Psoas muscle (tissue), 8 donors: ENCODE measurements at places on chromosomes 2 and 18. TPM values are rescaled to one million over a fixed set of nuclear protein-coding genes. Genes with fewer than 3 reads are reported as not detected.
A peak's percentile ranks its signal among the peaks of the same experiment; 100 is the strongest.

Gene IL36G
- not detected for polyA plus RNA-seq

Gene REG3G
- polyA plus RNA-seq, result not detected

Gene SNORC
- polyA plus RNA-seq, result 0.06 TPM

Gene CCDC150
- 0.13 TPM for polyA plus RNA-seq

Gene KCNS3
- polyA plus RNA-seq, result 3.6 TPM

Gene C1GALT1C1L
- polyA plus RNA-seq, result 0.39 TPM

Gene SLC23A3
- polyA plus RNA-seq, result 0.25 TPM

Gene CHPF
- polyA plus RNA-seq, result 13.0 TPM

Gene CLEC4F
- polyA plus RNA-seq, result 0.21 TPM

Gene CREG2
- polyA plus RNA-seq, result 0.07 TPM

Gene KCNK3
- 0.13 TPM for polyA plus RNA-seq

Gene INHBB
- polyA plus RNA-seq, result 7.4 TPM

Gene TMEM200C
- 0.03 TPM for polyA plus RNA-seq

Gene GCKR
- polyA plus RNA-seq, result 1.6 TPM

Gene GRB14
- 0.74 TPM for polyA plus RNA-seq

Gene CNTNAP5
- not detected for polyA plus RNA-seq

Gene HOXD1
- polyA plus RNA-seq, result 0.17 TPM

Gene MRPL30
- 22.8 TPM for polyA plus RNA-seq

Gene NEURL3
- not detected for polyA plus RNA-seq

Gene SCYGR4
- not detected for polyA plus RNA-seq

GRCh38 chr2:113028112-113028511 lies 22.9 kb downstream of the IL36A start:
- no peaks in the 10 kb centered on the region for H3K36me3 ChIP-seq
- H3K4me1 ChIP-seq, result no peaks in the 10 kb centered on the region
- H3K27ac ChIP-seq, result no peak overlapping the region
- no peak overlapping the region for H3K4me3 ChIP-seq

DNA sequence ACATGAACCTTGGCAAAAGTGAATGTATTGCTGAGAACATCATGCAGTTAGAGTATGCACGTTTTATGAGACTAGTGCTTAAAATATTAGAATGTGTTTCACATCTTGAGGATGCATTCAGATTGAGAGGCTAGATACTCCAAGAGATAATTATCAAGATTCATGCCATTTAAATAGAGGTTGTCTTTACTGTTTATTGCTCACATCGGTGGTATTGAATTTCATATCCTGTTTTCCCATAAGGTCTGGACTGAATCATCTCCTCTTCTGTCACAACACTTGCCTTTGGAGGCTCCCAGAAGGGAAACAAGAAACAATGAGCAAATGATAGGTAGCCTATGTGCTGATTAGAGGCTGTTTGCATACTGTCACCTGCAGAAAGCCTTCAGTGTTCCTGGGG lies 83.8 kb downstream of the CLHC1 start:
- DNase-seq, result no peak
- H3K36me3 ChIP-seq, result no peaks in the 10 kb centered on the region
- H3K4me1 ChIP-seq, result no peaks in the 10 kb centered on the region
- H3K4me3 ChIP-seq, result no peak overlapping the region
- H3K27me3 ChIP-seq, result no peaks in the 10 kb centered on the region

DNA sequence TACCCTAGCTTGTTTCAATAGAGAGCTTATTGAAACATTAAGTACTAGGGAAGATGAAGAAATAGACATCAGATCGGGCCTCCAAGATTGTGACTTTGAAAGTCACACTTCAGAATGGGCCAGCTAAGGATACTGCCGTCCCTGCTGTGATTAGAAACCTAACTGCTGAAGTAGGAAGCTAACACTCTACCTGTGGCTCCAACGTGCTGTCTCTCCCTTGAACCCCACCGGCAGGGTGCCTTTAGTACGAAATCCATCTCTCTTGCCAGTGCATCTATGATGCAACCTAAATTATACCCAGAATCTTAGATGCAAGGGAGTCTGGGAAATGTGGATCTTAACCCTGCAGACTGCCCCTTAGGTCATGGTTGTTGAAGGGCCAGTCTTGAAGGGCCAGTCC lies 78.6 kb downstream of the OXER1 start:
- H3K27me3 ChIP-seq, result no peaks in the 10 kb centered on the region
- no peaks in the 10 kb centered on the region for H3K4me1 ChIP-seq
- H3K36me3 ChIP-seq, result no peaks in the 10 kb centered on the region
- H3K4me3 ChIP-seq, result no peak overlapping the region
- no peak for DNase-seq

DNA sequence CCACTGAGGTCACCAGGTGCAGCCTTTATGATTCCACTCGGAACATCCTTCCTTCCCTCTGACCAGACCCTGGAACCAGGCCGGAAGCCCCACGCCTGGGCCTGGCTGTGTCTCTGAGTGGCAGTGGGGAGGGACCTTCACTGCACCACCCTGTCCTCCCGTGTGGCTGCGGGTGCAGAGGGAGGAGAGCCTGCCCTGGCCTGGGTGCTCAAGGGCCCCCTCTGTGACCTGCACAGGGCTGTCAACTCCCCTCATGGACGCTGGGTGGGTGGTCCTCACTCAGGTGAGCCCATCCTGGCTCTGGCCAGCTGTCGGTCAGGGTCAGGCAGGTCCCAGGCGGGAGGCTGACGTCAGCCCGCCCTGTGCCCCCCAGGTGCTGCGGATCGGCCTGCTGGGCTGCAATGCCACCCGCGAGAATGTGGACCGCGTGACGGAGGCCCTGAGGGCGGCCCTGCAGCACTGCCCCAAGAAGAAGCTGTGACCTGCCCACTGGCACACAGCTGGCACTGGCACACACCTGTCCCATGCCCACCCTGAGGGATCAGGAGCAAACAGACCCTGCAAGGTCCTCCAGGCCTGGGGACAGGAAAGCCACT lies 9.8 kb downstream of the AGXT start:
- no peaks in the 10 kb centered on the region for H3K4me1 ChIP-seq
- H3K36me3 ChIP-seq, result no peaks in the 10 kb centered on the region
- no peak overlapping the region for H3K4me3 ChIP-seq
- DNase-seq, result no peak

- no peaks in the 10 kb centered on the region for H3K27me3 ChIP-seq
- no peaks in the 10 kb centered on the region for H3K4me1 ChIP-seq
- DNase-seq, result no peak
- H3K36me3 ChIP-seq, result no peaks in the 10 kb centered on the region
- H3K4me3 ChIP-seq, result no peak overlapping the region
Observed at GRCh38 chr2:228860601-228861285, 410.3 kb downstream of the PID1 start.

- H3K4me1 ChIP-seq, result peaks cover 21% of the 10 kb centered on the region
- no peaks in the 10 kb centered on the region for H3K36me3 ChIP-seq
- H3K27me3 ChIP-seq, result no peaks in the 10 kb centered on the region
Observed at GRCh38 chr2:105442721-105443120, 43.9 kb upstream of the FHL2 start.

GRCh38 chr2:97698530-97698929 lies 14.8 kb upstream of the ZAP70 start:
- H3K27me3 ChIP-seq, result no peaks in the 10 kb centered on the region
- no peaks in the 10 kb centered on the region for H3K36me3 ChIP-seq
- H3K27ac ChIP-seq, result no peak overlapping the region
- H3K4me1 ChIP-seq, result no peaks in the 10 kb centered on the region
- no peak for DNase-seq
- H3K4me3 ChIP-seq, result no peak overlapping the region

- H3K27ac ChIP-seq, result no peak overlapping the region
- H3K36me3 ChIP-seq, result no peaks in the 10 kb centered on the region
Observed at GRCh38 chr2:75792146-75792545, 81.4 kb upstream of the GCFC2 start.

- H3K27ac ChIP-seq, result peak overlapping the region; percentile 95
- H3K4me3 ChIP-seq, result no peak overlapping the region
- no peak for DNase-seq
- no peaks in the 10 kb centered on the region for H3K36me3 ChIP-seq
- H3K4me1 ChIP-seq, result peaks cover 38% of the 10 kb centered on the region
- H3K27me3 ChIP-seq, result no peaks in the 10 kb centered on the region
Observed at GRCh38 chr2:55014962-55015939, 35.0 kb downstream of the RTN4 start.

GRCh38 chr18:12388442-12388841 lies 11.4 kb upstream of the AFG3L2 start:
- no peaks in the 10 kb centered on the region for H3K36me3 ChIP-seq
- H3K4me3 ChIP-seq, result no peak overlapping the region
- H3K4me1 ChIP-seq, result no peaks in the 10 kb centered on the region
- DNase-seq, result no peak
- no peaks in the 10 kb centered on the region for H3K27me3 ChIP-seq

GRCh38 chr2:215845839-215846586 lies 167.3 kb downstream of the MREG start:
- no peaks in the 10 kb centered on the region for H3K27me3 ChIP-seq
- no peak for DNase-seq
- no peak overlapping the region for H3K4me3 ChIP-seq
- no peaks in the 10 kb centered on the region for H3K4me1 ChIP-seq
- no peaks in the 10 kb centered on the region for H3K36me3 ChIP-seq

DNA sequence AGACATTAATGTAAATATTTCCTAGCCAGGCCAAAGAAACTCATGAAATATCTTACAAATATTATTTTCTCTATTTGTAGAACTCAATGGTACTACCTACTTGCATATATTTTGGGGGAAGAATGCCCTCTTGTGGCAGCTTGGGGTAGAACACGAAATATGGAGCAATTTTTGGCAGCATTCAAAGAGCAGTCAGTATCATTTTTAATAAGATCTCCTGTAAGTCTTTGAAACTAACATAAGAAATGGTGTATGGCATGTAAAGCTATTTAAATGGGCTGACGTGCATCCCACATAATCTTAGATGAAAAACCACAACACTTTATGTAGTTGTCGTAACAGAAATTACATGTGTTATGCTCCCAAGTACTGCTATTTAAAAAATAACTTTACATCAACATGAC lies 62.3 kb upstream of the CCDC195 start:
- H3K27me3 ChIP-seq, result no peaks in the 10 kb centered on the region
- H3K27ac ChIP-seq, result no peak overlapping the region
- H3K4me1 ChIP-seq, result no peaks in the 10 kb centered on the region

- peaks cover 3% of the 10 kb centered on the region for H3K27me3 ChIP-seq
- no peak for DNase-seq
- no peaks in the 10 kb centered on the region for H3K36me3 ChIP-seq
- no peak overlapping the region for H3K4me3 ChIP-seq
- no peak overlapping the region for H3K27ac ChIP-seq
Observed at GRCh38 chr2:170434900-170435621, 257.1 kb downstream of the MYO3B start.

- no peak overlapping the region for H3K4me3 ChIP-seq
- no peaks in the 10 kb centered on the region for H3K4me1 ChIP-seq
Observed at GRCh38 chr2:181189951-181190350, 209.5 kb downstream of the UBE2E3 start.

- H3K4me3 ChIP-seq, result no peak overlapping the region
- no peaks in the 10 kb centered on the region for H3K4me1 ChIP-seq
- no peaks in the 10 kb centered on the region for H3K36me3 ChIP-seq
- no peak overlapping the region for H3K27ac ChIP-seq
Observed at GRCh38 chr18:28132084-28132483, 44.8 kb downstream of the CDH2 start.

DNA sequence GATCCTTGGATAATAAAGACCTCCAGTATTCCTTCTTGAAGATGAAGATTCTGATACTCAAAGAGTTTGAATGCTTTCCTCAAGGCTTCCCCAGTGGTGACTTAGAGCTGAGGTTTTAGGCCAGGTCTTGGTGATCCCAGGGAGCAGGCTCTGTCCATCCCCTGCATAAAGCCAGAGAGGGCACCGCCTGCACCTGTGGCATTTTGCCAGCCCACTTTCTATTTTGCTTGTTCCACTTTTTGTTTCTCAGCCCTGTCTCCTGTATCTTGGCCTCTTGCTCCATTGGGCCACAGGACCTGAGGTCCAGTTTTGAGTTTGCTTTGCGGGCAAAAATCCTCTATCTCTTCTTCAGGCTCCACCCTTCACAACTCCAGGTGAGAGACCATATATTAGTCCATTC lies 6.7 kb upstream of the SCYGR1 start:
- DNase-seq, result no peak
- H3K27me3 ChIP-seq, result no peaks in the 10 kb centered on the region
- H3K4me1 ChIP-seq, result no peaks in the 10 kb centered on the region
- no peaks in the 10 kb centered on the region for H3K36me3 ChIP-seq

DNA sequence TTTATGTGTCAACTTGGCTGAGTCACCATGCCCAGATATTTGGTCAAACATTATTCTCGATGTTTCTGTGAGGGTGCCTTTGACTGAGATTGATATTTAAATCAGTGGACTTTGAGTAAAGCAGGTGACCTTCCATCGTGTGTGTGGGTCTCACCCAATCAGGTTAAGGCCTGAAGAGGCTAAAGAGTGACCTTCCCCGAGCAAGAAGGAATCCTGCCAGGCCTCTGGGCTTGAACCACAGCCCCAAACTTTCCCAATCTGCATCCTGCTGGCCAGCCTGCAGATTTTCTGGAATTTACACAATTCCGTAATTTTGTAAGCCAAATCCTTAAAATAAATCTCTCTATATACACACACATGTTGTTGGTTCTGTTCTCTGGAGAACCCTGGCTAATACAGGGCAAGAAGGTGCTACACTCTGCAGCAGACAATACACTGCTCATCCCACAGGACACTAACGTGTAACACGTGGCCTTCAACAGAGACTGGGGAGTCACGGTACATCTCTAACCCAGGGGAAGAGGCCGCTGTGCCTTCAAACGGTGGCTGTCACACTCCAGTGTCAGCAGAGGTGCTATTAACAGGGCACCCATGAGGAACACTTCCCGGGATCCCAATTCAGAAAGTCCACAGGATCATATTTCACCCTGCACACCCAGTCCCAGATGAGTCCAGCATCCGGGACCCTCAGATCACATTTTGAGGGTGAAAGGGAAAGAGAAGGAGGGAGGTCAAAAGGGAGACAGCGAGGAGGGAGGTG lies 113.1 kb upstream of the ID2 start:
- H3K36me3 ChIP-seq, result no peaks in the 10 kb centered on the region
- DNase-seq, result no peak
- H3K27ac ChIP-seq, result no peak overlapping the region
- H3K4me3 ChIP-seq, result no peak overlapping the region

GRCh38 chr18:34965108-34965507 lies 76.1 kb upstream of the MAPRE2 start:
- no peak overlapping the region for H3K4me3 ChIP-seq
- no peak for DNase-seq
- H3K36me3 ChIP-seq, result peaks cover 4% of the 10 kb centered on the region
- peaks cover 29% of the 10 kb centered on the region for H3K4me1 ChIP-seq
- H3K27me3 ChIP-seq, result no peaks in the 10 kb centered on the region

DNA sequence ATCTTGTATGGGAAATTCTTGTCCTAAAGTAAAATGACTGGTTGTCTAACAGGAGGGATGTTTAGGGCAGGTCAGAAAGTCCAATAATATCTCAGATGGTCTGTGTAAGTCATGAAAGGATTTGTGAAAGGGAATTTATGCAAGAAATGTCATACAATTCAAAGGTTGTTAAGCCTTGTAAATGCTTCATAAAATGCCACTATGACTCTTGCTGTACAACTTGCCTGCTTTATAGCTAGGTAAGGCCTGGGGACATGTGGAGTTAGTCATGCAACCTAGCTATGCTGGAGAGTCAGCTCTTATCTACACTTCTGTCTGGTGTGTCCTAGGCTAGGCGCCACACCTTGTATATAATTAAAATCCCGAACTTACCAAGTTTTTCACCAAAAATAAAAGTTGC lies 36.9 kb upstream of the VWA3B start:
- H3K27ac ChIP-seq, result no peak overlapping the region
- no peaks in the 10 kb centered on the region for H3K4me1 ChIP-seq
- no peaks in the 10 kb centered on the region for H3K27me3 ChIP-seq
- no peaks in the 10 kb centered on the region for H3K36me3 ChIP-seq
- H3K4me3 ChIP-seq, result no peak overlapping the region

GRCh38 chr18:13915995-13916431 lies 677 bp upstream of the MC2R start:
- no peaks in the 10 kb centered on the region for H3K4me1 ChIP-seq
- H3K36me3 ChIP-seq, result no peaks in the 10 kb centered on the region
- DNase-seq, result no peak
- no peak overlapping the region for H3K27ac ChIP-seq
- H3K27me3 ChIP-seq, result no peaks in the 10 kb centered on the region
